IPS DF 6.9 (cell line): ENCODE measurements at places on chromosomes 7 and 10.

DNA sequence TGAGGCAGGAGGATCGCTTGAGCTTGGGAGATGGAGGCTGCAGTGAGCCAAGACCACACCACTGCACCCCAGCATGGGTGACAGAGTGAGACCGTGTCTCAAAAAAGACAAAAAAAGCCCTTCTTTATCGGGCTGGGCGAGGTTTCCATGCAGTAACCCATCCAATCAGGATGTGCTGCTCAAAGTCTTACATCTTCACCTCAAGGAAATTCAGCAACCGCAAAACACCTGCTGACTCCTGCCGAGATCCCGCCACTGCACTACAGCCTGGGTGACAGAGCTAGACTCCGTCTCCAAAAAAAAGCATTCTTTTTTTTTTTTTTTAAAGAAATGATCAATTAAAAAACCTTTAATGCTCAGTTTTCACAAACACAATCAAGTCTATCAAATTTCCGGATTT is 75.7 kb upstream of the KCTD7 start:
- DNase-seq, result no peak
- H3K27ac ChIP-seq, result no peak overlapping the region
- no peaks in the 10 kb centered on the region for H3K4me1 ChIP-seq
- no peaks in the 10 kb centered on the region for H3K27me3 ChIP-seq

DNA sequence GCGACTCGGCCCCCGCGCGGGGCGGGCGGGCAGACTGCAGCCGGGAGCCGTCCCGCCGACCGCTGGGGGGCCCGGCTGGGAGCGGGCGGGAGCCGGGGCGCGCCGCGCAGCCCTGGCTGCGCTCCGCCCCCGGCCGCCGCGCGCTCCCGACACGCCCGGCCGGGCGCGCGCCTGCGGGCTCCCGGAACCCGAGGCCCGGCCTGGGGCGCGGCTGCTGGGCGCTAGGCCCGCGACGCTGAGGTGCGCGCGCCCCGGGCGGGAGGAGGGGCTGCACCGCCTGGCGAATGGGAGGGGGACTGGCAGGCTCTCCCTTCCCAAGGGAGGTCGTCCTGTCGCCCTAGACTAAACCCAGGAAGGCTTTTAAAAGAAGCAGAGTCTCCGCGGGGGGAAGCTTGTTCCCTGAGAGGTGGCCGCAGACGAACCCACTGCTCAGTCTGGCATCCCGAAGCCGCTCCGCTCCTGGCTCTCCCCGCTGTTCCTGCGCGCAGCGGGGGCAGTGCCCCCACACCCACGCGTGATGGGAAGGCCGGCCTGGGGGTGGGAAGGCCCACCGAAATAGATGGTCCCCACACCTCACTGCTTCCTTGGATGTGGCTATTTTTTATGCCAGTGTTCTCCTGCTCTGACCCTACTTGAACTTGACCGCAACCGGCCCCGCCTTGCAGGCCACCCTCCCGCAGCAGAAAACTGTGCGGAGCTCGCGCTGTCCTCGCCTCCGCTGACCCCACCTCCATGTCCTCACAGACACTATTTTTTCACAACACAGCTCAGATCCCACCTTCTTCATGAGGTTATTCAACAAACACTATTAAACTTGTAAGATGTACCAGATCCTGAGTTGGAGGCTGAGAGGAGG is at the start of gene VOPP1:
Gene VOPP1, minus strand, starts transcription at position 125 of the 856 bp plus-strand sequence. CDS start 178 bp downstream, outside the sequence.
- no peaks in the 10 kb centered on the region for H3K36me3 ChIP-seq
- DNase-seq, result no peak
- H3K27me3 ChIP-seq, result no peaks in the 10 kb centered on the region

DNA sequence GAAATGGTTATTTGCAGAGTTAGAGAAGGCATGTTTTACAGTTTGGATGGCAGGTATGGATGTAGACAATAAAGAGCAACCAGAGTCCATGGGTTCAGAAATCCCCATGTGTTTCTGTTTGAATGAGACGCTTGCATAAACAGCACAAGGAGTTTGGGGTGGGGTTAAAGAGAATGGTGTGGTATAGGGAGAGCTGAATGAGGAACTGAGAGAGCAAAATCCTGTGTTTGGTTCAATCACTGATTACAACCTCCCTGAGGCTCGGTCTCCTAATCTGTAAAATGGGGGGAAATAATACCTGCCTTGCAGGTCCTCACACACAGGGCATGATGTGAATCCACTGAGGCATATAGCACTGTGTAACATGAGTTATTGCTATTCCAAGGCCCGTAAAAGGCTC is 23.7 kb downstream of the CAV1 start:
- H3K4me3 ChIP-seq, result no peak overlapping the region
- H3K36me3 ChIP-seq, result no peaks in the 10 kb centered on the region
- H3K27ac ChIP-seq, result no peak overlapping the region
- no peaks in the 10 kb centered on the region; the same call in 1 of the 2 replicates for H3K27me3 ChIP-seq

DNA sequence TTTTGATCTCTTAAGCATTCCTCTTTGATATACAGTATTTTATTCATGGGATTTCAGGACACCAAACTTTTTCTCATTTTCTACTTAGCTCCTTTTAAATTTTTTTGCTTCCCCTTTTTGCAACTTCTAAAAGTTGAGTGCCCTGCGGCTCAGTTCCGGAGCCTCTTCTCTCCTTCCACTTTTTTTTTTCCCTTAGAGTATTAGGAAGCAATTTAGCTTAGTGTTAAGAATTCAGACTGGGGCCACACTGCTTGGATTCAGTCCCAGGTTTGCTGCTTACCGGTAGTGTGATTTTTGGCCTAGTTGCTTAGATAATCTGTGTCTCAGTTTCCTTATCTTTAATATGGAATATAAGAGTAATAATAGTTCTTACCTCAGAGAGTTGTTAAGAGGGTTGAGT is 3.4 kb downstream of the STAM start:
- DNase-seq, result no peak
- H3K4me3 ChIP-seq, result no peak overlapping the region
- H3K4me1 ChIP-seq, result no peaks in the 10 kb centered on the region
- no peak overlapping the region for H3K27ac ChIP-seq
- no peaks in the 10 kb centered on the region for H3K36me3 ChIP-seq

GRCh38 chr10:131946321-131946751 is 35.4 kb downstream of the BNIP3 start:
- H3K4me3 ChIP-seq, result no peak overlapping the region
- no peak for DNase-seq
- no peak overlapping the region for H3K27ac ChIP-seq
- peaks cover 29% of the 10 kb centered on the region for H3K36me3 ChIP-seq
- no peaks in the 10 kb centered on the region for H3K27me3 ChIP-seq

GRCh38 chr10:58362027-58362789 is 23.0 kb upstream of the TFAM start:
- no peak for DNase-seq
- no peaks in the 10 kb centered on the region for H3K4me1 ChIP-seq
- no peaks in the 10 kb centered on the region for H3K36me3 ChIP-seq

- no peaks in the 10 kb centered on the region for H3K4me1 ChIP-seq
- no peaks in the 10 kb centered on the region for H3K27me3 ChIP-seq
- no peak for DNase-seq
- no peak overlapping the region for H3K4me3 ChIP-seq
- no peak overlapping the region for H3K27ac ChIP-seq
Measured at GRCh38 chr10:88249450-88249849, 333.7 kb downstream of the RNLS start.
